ENCODE measurements at places on chromosomes 12 and 14. TPM values are rescaled to one million over a fixed set of nuclear protein-coding genes. Genes with fewer than 3 reads are reported as not detected.
A peak's percentile ranks its signal among the peaks of the same experiment; 100 is the strongest.

ARG2 gene
- total RNA-seq, result 10.2 TPM

CAPRIN2 gene
- 29.5 TPM for total RNA-seq

FBRSL1 gene
- total RNA-seq, result 76.1 TPM

KRT6A gene
- 55.9 TPM for total RNA-seq

KRT74 gene
- not detected for total RNA-seq

- DNase-seq, result no peak
Observed at GRCh38 chr12:42612231-42612613, 22.7 kb upstream of the PRICKLE1 start.

CYP27B1 gene
- total RNA-seq, result 1.8 TPM

- DNase-seq, result no peak
Observed at GRCh38 chr14:86404425-86404824, 874.5 kb downstream of the FLRT2 start.

GRCh38 chr14:95269493-95269892, 50.2 kb downstream of the CLMN start:
- no peak for DNase-seq

GRCh38 chr12:62516927-62517326, 50.3 kb downstream of the MON2 start:
- no peak for DNase-seq

DNA sequence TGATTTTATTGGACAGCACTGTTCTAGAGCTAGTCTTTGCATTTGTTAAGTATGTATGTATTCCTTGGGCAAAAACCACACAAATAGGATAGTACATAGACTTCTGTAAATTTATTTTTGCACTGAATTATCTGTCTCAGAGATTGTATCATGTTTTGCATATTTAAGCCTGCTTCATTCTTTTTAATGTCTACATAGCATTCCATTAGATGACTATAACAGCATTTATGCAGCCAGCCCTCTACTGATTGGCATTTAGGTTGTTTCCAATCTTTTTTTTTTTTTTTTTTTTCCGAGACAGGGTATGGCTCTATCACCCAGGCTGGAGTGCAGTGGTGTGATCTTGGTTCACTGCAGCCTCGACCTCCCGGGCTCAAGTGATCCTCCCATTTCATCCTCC, 34.5 kb downstream of the SYNDIG1L start:
- DNase-seq, result no peak

GRCh38 chr14:45177076-45177475, 41.3 kb downstream of the FANCM start:
- DNase-seq, result no peak

LTBP2 gene
- total RNA-seq, result 121 TPM

DNA sequence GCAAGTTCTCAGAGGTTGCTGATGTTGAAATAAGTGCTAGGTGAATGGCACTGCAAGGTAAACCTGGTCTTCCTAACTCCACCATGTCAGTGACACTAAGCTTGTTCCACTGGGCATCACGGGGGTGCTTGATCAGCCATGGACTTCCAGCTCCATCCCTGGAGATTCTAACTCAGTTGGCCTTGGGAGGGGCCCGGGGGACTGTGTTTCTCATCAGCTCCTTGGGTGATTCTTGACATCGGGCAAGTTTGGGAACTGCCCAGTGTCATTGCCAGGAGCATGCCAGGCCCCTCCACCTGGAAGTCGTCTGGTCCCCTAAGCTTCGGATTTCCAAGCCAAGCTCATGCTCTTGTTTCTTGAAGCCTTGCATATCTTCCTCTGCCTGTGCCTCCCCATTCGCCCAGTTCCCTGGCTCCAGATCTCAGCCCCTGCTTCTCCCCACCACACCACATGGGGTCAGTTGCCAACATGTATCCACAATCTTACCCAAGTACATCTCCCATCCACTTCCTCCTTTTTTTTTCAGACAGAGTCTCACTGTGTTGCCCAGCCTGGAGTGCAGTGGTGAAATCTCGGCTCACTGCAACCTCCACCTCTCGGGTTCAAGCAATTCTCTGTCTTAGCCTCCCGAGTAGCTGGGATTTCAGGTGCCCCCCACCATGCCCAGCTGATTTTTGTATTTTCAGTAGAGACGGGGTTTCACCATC, 30.7 kb upstream of the RFLNA start:
- no peak for DNase-seq

DNA sequence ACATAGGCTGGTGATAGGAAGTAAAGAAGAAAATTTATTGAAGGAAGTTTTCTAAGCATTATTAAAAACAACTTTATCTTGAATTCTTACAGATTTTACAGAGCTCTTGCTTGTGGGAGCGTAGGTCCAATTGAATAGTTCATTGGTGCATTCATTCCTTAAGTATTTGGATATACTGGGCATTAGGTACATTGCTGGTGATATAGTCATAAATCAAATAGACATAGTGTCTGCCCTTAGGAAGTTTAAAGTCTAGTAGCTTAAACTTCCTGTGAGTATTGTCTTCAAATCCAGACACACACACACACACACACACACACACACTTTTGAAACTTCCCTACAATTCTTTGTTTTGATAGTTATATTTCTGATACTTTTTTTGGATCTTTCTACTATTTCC, 226.7 kb downstream of the FUT8 start:
- no peak for DNase-seq

- DNase-seq, result no peak
Observed at GRCh38 chr12:78746001-78746400, 118.6 kb upstream of the SYT1 start.

DNA sequence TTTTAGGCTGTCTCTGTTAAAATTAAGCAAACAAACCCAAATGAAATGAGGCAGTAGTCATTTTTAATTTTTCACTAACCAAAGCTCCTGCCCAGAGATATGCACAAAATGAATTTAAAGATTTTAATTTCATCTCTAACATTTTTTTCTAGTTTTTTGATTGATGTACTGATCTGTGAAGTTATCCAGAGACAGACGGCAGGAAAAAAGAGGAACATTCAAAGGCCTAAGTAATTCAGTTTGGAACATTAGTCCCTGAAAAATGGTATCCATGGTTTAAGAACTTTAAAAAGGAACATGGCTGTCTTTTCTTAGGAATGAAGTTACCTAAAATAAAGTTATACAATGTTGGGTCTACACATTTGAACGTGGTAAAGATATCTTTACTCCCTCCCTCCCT, 498.8 kb upstream of the LMO3 start:
- DNase-seq, result no peak

GRCh38 chr14:65487783-65488494, 75.4 kb downstream of the FUT8 start:
- DNase-seq, result no peak

DNA sequence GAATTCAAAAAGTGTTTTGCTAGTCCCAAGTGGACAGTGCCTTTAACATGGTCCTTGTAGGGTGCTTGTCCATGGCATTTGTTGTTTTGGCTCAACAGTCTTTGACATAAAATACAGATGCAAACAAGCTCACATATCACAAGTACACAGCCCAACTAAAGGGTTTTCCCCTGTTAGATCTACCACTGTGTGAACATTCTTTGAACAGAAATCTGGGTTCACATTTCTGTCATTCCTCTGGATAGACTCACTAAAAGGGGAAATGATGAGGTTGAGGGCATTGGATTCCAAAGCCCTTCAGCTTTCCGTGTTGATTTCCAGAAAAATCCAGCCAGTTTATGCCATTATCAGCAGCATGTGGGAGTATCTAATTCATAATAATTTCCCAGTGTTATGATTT, 54.1 kb downstream of the EP400 start:
- DNase-seq, result no peak

DNA sequence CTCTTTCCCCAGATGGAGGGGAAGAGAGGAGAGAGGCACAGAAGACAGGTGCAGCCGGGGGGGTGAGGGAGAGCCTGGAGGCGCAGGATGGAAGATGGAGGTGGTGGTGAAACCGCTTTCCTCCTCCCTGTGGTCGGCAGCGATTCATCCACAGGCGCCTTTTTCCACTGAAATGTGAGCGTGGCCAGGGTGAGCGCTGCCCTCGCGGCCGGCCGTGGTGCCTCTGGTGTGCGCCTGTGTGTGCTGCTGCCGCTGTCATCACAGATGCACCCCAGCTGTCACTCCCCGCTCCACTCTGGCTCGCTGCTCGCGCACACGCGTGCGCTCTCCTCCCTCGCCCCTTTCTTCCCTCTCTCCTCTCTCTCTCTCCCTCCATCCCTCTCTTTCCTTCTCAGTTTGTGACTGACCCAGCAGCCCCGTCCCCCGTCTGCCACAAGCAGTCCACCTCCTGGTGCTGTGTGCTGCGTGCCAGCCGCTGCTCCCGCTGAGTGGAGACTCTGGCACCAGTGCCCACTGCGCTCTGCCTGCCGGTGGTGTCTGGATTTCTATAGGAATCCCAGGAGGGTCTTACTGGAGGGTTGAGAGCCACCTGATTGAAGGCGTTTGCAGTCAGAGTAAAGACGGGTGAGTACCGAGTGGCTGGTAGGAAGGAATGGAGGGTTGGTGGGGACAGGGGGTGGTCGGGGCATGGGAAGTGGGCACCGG, at the start of gene LRTM2:
TSS of gene LRTM2 (plus strand) at position 375 of the 705 bp plus-strand sequence. CDS start 7,584 bp downstream, outside the sequence.
- DNase-seq, result no peak

EID3 gene
- total RNA-seq, result 47.4 TPM

DNA sequence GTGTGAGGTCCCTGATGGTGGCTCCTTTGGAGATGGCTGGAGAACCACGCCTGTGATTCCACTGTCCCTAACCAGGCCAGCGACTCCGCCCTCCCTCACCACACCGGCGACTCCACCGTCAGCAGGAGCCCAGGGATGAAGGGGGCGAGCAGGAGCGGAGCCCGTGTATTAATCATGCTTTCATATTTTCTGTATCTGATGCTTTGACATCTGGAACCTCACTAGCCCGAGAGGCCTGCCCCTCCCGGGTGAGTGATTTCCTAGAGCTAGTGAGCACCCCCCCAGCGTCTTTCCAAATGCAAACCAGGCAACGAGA, 69.9 kb downstream of the NOC4L start:
- DNase-seq, result no peak

CLEC2A gene
- not detected for total RNA-seq

GRCh38 chr12:118979763-118980406, 1.5 kb upstream of the SRRM4 start:
- peak; percentile 18 for DNase-seq

- DNase-seq, result no peak
Observed at GRCh38 chr12:108102363-108102762, 26.7 kb upstream of the WSCD2 start.
